ENCODE measurements at places on chromosomes 11 and 22.

- no peak for DNase-seq
Measured at GRCh38 chr11:34706709-34707461, 86.0 kb downstream of the EHF start.

DNA sequence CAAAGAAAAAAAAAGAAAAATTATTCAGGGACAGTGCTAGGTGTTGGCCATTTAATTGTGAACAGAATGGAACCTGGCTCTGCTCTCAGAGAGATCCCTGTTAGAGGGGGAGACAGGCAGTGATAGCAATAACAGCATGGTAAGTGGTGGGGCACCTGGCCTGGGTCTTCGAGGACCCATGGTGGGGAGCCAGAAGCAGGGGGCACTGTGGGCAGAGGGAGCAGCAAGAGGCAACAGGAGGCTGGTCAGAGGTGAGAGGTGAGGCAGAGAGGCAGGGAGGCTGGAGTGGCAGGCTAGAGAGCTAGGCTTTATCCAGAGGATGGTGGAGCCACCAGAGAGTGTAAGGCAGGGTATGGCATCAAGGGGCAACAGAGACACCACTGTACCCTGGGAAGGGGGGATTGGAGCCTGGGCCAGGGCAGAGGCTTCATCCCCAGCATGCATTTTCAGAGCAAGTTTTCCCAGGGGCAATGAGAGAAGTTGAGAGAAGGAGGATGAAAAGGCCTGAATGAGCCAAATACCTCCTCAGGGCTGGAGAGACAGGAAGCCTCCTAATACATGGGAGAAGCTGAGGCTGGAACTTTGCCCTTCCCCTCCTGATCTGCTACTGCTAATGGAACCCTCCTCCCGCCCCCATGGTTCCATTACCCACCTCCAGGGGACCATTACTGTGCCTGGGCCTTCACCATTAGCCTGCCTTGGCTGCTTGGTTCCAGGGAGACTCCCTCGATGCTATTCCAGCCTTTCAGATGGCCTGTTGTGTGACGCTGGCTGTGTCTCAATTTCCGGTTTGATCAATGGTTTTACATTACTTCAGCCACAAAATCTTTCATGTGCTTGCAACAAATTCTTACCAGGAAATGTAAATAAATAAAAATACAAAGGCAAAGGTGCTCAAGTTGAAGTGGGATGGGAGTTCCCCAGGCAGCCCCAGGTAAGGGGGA, 2.6 kb upstream of the P2RY2 start:
- DNase-seq, result no peak

GRCh38 chr22:24040946-24041345, 29.8 kb downstream of the CABIN1 start:
- no peak for DNase-seq

- peak; percentile 31 for DNase-seq
Measured at GRCh38 chr11:33290319-33290718, 33.1 kb downstream of the HIPK3 start.

- DNase-seq, result no peak
Measured at GRCh38 chr22:45254789-45255278, 14.1 kb upstream of the KIAA0930 start.

GRCh38 chr11:116869610-116870009, 32.2 kb upstream of the APOA1 start:
- DNase-seq, result no peak

- DNase-seq, result no peak
Measured at GRCh38 chr11:35968386-35969088, 24.7 kb downstream of the LDLRAD3 start.

GRCh38 chr11:47477323-47477722, 28.4 kb upstream of the RAPSN start:
- DNase-seq, result no peak

GRCh38 chr11:126113012-126113411, 50.3 kb upstream of the CDON start:
- DNase-seq, result no peak

GRCh38 chr22:42519525-42520401, at the start of gene RRP7A:
RRP7A (minus strand) TSS chr22:42519796; CDS start chr22:42519786, 10 bp downstream.
- DNase-seq, result peak; percentile 78

DNA sequence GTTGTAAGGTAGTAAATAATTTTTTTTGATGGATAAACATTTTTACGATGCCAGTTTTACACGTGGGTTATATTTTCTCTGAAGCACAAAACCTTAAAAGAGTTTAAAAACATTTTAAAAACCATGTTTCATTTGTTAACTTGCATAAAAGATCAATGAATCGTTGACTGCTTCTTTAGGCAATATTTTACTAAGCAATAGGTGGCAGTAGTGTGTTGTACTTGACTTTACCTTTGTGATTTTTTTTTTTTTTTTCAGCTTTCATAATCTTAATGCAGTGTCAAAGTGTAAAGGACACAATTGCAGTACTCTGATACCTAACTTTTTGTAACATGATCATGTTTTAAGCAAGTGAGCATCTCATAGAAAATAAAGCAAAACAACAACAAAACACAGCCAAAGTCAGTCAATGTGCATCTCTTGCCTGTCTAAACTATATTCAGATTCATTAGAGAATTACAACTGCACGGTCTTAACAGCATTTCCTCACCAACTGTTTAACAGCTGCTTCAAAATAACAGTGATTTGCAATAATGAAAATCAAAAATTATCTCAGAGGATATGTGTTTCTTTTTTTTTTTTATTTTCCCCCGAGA, 27.7 kb downstream of the DNAJC24 start:
- DNase-seq, result no peak

DNA sequence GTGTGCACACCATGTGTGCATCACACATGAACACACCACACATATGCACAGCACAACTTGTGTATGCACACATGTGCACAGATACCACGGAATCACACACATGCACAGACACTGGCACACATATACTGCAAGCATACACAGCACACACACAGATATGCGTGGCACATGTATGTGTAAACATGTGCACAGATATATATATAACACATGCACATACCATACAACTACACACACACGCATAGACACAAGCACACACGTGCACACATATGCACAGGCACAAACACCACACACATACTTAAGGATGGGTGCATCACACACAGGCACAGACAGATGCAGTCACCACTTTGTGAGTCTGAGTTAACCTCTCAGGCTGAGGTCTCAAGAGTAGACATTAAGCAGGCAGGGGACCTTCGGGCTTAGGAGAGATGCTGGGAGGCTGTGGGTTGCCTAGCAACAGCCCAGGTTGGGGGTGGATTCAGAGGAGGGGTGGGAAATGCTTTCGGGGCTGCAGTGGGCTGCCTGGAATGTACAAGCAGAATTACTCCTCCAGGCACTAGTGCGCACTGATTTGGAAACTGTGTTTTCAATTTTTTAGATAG, 82.9 kb downstream of the MYO18B start:
- DNase-seq, result no peak

DNA sequence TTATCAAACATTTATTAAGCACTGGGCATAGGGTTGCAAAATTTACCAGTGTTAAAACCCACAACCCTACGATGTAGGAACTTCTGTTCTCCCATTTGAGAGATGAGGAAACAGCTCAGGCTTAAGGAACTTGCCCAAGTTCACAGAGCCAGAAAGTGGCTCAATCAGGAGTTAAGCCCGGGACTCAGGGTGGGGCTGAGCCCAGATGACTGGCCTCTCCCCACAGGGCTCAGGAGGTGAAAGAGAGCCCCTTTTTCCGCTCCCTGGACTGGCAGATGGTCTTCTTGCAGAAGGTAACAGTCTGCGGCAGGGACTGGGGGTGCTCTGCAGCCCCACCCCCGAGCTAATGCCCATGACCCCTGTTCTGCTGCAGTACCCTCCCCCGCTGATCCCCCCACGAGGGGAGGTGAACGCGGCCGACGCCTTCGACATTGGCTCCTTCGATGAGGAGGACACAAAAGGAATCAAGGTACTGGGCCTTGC, 5.6 kb upstream of the ANKRD13D start:
- no peak for DNase-seq

DNA sequence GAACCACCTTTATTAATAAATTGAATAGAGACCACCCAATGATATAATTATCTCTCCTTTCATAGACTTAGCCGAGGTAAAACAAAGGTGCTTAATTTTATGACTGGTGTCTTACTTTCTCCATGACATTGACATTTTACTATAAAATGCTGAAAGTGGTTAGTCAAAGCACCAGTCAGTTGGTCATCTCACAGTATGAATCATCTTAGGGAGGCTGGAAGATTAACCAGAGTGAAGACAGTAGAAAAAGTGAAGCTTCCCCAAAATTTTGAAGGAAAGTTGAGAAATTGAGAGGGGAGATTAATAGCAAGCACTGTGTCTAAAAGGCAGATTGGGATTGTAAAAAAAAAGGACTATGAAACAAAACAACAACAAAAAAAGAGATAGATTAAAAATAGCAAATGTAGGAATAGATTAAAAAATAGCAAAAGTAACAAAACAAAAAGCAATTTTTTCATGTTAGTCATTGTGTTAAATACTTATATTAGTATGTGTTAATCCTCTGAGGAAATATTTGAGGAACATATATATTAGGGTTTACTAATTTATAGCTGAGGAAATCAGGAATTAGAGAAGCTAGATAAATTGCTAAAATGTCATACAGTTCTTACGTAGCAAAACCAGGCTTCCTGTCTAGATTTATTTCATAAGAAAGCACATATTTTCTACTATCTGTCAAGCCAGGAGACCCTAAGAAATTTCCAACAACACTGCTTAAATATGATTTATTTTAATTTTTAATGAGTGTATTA, 557.3 kb upstream of the ANO5 start:
- DNase-seq, result no peak

GRCh38 chr22:50729391-50730012, 8.5 kb upstream of the ACR start:
- peak; percentile 39 for DNase-seq

GRCh38 chr11:95450547-95451123, 219.6 kb upstream of the SESN3 start:
- no peak for DNase-seq

GRCh38 chr11:83070731-83071566, 748 bp downstream of the RAB30 start:
- no peak for DNase-seq

- DNase-seq, result peak; percentile 74
Measured at GRCh38 chr11:75532200-75533048, 6.7 kb upstream of the GDPD5 start.

- no peak for DNase-seq
Measured at GRCh38 chr22:31566484-31566883, 70.1 kb downstream of the SFI1 start.

GRCh38 chr11:115338476-115338875, 165.7 kb downstream of the CADM1 start:
- no peak for DNase-seq
